Hypothalamus (tissue), 51 donors: ENCODE measurements at places on chromosomes 11 and 22.

GRCh38 chr11:32162906-32163305 is 72.0 kb downstream of the RCN1 start:
- DNase-seq = no peak

GRCh38 chr11:60706931-60707330 is 7.5 kb downstream of the MS4A8 start:
- DNase-seq = no peak

DNA sequence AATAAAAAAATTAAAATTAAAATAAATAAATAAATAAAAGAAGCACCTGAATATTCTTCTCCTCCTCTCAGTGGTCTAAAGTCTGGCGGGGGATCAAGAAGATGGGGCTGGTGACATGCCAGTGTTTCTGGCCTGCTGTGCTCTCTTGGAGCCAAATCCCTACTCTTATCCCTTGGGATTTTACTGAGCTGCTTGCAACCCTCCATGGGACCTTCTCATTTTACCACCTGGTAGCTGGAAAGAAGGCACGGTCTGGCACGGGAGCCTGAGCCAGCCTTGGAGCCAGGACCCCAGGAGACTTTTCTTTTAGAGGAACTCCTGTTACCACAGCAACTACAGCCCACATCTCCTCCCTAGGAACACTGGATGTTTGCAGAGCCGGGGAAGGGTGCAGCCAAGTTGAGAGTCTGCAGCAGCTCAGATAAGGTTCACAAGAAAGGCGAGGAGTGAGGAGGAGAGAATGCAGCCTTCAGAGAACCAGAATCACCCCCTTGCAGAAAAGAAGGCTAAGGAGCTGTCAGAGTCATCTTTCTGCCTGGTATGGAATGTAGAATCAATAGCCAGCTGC is 21.4 kb downstream of the CD6 start:
- no peak for DNase-seq

DNA sequence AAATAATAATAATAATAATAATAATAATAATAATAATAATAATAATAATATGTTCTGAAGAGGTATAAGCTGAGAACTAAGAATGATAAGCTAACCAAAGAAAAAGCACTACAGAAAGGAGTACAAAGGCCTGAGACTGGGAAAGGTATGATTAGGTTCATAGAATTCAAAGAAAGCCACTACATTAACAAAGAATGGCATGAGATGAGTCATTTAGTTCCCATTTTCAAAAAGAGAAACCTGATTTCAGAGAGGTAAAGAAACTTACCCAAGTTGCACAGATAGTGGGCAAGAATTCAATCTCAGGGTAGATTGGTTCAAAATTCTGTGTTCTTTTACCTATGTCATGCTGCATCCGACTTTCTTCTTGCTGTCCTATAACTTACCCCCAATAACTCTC is 350.9 kb downstream of the TTC28 start:
- DNase-seq = no peak

DNA sequence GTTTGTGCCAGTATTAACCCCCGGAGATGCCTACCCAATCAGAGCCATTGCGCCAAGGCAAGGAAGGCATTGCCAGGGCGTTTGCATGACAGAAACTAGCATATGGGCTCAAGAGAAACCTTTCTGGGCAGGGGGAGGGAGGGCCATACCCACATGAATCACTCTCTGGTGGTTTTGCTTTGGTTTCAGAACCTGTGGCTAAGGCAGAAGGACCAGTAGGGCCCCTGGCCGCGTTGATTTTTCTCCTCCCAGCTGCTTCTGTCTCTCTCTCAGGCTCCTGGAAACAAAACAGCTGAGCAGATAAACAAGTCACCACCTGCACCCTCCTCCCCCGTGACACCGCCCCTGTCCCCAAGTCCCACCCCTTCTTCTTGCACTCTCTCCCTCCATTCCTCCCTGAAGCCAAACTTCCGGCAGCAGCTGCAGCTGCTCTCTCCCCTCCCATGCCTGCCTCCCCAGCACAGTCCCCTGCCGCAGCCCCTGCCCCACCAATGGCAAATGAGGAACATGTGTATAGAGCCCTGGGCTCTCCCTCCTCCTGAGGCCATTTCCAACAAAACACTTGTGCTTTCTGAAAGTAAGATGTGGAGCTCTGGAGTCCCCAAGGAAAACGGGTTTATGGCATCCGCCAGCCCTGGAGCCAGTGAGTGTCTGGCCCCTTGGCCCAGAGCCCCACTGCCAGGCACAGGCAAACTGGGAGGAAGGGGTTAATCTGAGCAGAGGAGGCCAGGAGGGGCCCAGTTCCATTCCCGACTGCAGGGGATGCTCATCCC is 39.0 kb upstream of the ADA2 start:
- peak; percentile 11 for DNase-seq

DNA sequence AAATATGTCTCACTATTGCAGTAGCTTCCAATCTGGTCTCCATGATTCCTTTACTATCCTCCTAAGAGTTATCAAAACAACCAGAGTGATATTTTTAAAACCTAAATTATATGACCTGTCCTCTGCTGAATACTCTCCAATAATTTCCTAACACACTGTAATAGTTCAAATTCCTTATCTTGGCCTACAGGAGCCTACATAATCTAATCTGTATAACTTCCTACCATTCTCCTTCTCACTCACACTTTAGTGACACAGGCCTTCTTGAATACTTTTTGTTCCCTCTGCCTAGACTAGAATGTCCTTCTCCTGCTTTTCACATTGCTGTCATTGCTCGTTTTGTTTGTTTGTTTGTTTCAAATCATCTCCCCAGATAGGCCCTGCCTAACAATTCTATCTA is 9.4 kb downstream of the FHIP1B start:
- DNase-seq = no peak

DNA sequence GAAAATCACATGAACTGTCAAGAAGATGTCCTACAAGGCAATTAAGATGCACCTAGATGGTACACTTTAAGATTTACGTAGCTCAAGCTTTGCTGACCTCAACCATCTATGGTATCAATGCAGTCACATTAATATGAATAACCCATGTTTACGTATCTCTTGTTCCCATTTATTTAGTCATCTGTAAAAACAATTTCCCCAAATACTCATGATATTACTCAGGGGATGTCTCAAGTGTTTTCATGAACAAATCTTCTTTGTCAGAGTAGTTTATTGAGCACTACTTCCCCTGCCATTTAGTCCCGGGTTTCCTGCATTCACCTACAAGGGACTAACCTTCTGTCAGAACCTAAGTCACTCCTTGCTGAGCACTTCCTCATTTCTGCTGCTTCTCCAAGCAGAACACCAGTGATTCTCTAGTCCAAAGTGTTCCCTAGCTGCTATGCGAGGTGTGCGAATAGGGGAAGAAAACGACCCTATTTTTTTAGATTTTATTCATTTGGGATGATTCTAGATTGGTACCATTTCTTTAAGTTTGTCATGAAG is 554.3 kb upstream of the LRRC4C start:
- no peak for DNase-seq

DNA sequence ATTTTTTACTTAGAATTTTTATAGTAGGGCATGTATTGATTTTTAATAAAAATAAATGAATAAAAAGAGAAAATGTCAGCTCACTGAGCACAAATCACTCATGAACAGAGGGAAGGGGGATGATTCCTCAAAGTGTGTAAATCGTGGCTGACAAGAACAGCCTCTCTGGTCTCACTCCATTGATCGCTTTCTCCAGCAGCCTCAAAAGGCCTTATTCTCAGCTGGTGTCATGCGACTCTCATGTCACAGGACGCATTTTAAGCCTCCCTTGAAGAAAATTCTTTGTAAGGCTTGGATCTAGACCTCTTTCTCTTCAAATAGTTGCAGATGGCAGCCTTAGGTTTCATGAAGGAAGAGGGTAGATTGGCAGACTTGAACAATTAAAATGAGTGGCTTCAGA is 33.9 kb upstream of the SLC5A12 start:
- DNase-seq = no peak

DNA sequence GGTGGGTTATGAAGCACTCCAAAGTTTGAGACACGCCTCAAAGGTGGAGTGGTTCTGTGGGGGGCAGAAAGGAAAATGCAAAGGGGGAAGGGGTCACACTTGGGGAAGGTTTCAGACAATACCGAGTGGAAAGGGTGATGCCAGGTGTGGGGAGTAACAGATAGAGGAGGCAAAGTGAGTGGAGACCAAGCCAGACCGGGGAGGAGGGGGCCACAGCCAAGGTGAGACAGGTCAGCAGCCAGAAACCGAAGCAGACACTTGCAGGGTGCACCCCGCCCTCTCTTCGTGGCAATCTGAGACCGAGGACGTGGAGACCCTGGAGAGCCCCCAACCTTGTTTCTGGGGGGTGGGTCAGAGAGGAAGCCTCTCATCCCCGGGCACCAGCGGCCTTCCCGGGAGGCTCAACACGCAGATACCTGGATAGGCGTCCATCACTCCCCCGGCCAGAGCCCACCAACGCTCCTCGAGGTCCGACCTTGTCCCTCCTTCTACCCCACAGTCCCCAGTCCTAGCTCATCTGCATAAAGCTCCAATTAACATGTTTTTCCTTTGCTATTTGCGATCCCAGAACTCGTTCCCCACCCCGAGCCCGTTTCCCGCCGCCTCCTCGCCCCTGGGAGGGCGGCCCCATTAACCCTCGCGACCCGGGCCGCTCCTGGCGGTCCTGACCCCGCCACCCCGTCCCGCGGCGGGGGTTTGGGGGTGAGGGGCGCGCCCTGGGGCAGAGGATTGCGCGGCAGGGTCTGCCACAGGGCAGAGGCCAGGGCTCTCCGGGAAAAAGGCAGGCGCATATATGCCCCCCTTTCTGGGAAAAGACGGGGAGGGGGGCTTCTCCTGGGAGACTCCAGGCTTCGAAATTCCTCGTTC is 21.8 kb downstream of the RTN4RL2 start:
- DNase-seq = no peak

DNA sequence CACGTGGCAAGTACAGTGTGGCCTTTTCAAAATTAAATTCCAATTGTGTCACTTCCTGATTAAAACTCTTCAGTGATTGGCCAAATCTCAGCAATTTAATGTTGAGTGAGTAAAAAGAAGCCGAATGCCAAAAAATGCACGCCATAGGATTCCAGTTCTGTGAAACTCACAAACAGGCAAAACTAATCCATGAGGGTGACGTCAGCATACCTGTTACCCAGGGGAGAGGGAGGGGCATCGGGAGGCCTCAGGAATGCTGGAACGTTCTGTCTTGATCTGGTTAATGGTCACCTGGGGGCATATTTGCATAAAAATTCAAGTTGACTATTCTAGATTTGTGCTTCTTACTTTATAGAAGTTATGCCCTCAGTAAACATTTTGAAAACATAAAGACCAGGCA is 39.9 kb upstream of the RAB1B start:
- DNase-seq = no peak

- DNase-seq = no peak
Measured at GRCh38 chr11:9210922-9211320, 54.2 kb downstream of the DENND5A start.

DNA sequence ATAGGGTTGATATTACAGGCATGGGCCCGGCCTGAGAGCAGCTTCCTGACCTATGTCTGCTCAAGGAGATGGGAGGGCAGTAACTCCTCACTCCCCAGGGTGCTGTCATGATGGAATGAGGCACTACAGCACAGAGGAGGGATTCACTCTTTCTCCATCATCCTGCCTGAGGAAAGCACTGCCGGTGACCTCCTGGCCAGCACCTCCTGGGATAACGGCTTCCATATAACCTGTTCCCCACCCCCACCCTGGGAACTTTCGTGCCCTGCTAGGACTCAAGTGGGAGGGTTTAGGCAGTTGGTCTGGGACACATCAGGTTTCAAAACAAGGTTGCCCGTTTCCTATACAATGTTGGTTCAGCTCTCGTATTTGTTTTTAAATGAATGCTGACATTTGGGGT is 42.7 kb upstream of the MN1 start:
- no peak for DNase-seq

DNA sequence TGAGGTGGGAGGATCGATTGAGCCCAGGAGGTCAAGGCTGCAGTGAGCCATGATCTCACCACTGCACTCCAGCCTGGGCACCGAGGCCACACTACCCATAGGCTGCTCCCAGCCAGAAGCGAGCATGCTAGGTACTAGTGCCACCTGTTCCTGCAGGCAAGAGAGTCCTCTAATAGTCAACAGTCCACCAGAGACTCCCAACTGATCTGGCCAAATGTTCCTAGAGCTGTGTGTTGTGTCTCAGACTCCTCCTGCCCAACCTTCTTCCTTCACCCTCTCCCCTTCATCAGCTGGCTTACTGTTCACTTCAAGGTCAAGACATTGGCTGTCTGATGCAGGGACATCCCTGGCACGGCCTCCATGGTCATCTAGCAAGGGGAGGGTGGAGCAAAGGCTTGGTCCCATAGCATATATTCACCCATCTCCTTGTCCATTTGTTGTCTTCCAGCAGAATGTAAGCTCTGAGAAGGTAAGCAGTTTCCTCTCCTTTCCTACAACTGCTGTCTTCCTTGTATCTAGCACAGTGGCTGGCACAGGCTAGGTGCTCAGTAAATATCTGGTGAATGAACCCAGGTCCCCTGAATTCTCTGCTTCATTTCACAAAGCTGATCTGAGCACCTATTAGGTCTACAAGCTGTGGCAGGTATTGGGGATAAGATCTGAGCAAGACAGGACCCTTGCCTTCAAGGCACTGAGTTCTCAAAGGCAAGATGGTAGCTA is 126.2 kb upstream of the SERPIND1 start:
- DNase-seq = no peak

GRCh38 chr11:105361651-105362050 is 222.1 kb upstream of the CARD18 start:
- DNase-seq = no peak

GRCh38 chr22:20957683-20958431 is 9.2 kb upstream of the AIFM3 start:
- DNase-seq = peak; percentile 43

DNA sequence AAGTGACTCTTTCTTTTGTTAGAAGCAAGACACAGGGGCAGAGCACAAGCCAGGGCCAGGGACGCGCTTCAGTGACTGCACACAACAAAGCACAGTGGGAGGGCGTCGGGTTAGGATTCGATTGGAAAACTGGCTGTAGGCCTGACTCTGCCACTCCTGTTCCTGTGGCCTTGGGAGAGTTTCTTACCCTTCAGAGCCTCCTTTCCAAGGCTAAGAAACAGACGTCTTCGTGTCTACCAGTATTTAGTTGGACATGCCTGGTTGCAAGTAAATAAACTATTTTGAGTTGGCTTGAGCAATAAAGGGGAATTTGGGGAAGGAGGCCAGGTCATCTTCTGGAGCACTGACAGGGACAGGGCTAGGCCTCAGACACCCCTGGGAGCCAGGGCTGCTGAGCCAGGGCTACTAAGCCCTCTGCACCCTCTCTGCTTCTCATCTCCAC is 549.1 kb downstream of the INSC start:
- no peak for DNase-seq

DNA sequence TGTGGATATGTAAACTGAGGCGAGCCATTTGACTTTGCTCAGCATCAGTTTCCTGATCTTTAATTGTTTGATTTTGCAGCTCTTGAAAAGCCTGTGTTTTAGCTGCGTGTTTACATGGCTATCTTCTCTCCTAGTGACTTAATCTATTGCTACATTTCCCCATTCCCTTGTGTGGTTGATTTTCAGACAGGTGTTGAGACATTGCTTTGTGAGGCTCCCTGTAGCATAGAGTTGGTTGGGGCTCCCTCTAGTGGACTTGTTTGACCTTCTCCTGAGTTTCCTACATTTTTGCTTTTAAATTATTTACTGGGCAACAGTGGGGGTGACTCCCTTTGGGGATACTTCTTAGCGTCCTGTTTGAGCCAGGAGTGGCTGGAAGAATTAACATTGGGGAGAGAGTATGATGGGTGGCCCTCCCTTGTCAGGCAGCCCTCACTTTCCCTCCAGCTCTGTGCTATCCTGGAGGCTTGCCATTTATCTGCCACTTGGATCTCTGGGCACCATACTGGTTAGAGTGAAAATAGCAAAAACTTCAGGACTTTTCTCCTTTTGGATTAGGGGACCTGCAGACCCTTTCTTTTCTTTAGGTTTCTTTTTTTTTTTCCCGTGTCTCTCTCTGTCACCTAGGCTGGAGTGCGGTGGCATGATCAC is 9.2 kb upstream of the CBL start:
- peak; percentile 47 for DNase-seq

- no peak for DNase-seq
Measured at GRCh38 chr11:18615628-18616392, 16.2 kb downstream of the MISFA start.
